ENCODE measurements at places on chromosomes 3 and 15.

DNA sequence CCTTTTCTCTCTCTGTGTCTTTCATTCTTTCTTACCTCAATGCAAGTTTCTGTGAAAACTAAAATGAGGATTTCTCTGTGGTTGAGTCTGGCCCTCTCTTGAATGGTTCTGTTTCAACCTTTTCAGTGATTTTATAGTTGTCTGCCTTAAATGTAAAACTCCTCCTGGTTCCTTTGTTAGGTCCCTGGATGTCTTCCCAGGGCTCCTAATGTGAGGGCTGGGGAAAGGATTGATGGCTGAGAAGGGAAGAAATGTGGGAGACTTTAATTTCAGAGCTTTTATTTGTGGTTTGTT is 90.6 kb upstream of the GRM7 start:
- no peak for DNase-seq

- DNase-seq, result no peak
Observed at GRCh38 chr3:115999001-115999585, 375.8 kb downstream of the GAP43 start.

GRCh38 chr15:56217341-56217740 is 26.3 kb downstream of the RFX7 start:
- no peak for DNase-seq

DNA sequence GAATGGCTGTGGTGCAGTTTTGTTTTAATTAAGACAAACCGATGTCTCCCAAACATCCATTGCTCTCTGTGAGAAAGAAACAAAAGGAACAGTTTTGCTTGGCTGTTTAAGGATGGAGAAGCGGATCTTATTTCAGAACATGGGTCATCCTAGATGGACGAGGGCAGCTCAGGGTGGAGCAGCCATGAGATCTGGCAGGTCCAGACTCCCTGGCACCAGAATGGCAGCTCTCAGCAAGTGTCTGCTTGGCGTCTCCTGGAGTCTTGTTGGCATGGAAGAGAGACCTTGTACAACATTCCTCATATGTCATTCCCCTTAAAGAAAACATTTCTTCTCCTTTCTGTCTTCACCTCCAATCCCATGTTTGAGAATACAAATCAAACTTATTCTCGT is 93.8 kb downstream of the ADAMTSL3 start:
- DNase-seq, result no peak

- no peak for DNase-seq
Observed at GRCh38 chr3:172787746-172788145, 37.2 kb downstream of the ECT2 start.

DNA sequence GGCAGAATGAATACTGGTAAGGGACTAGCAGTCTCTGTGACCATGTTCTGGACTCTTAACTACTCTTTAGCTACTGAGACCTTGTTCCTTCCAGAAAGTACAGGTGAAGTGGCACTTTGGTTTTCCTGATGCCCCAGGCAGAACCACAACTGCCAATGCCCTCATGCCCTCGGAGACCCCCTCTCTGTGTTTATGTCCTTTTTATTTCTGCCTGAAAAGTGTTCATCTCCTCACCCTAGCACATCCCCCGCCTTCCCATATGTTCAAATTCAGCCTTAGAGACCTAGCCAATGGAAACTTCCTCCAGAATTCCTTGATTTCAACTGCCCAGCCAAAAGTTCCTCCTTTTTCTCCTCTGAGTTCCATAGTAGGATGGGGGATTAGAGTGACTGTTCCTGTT is 23.3 kb upstream of the RASGRF1 start:
- no peak for DNase-seq
